Large intestine (tissue), 12 donors: ENCODE measurements at places on chromosomes 11 and 22. TPM values are rescaled to one million over a fixed set of nuclear protein-coding genes. Genes with fewer than 3 reads are reported as not detected.

F2 gene
- polyA plus RNA-seq: 0.28 TPM

ARFIP2 gene
- 68.0 TPM for polyA plus RNA-seq

SAA1 gene
- polyA plus RNA-seq: not detected

TEF gene
- polyA plus RNA-seq: 5.6 TPM

OR51E2 gene
- polyA plus RNA-seq: 0.34 TPM

C11orf52 gene
- polyA plus RNA-seq: 14.6 TPM

LRP5 gene
- polyA plus RNA-seq: 109 TPM

GAB2 gene
- polyA plus RNA-seq: 10.7 TPM

BTG4 gene
- polyA plus RNA-seq: not detected

ISX gene
- 74.1 TPM for polyA plus RNA-seq

RAB39A gene
- polyA plus RNA-seq: 2.2 TPM

HOATZ gene
- 0.01 TPM for polyA plus RNA-seq

SCGB1D2 gene
- polyA plus RNA-seq: 0.13 TPM

RIMBP3C gene
- 0.04 TPM for polyA plus RNA-seq

UBQLNL gene
- polyA plus RNA-seq: 0.70 TPM

CLP1 gene
- polyA plus RNA-seq: 13.8 TPM

NKAPD1 gene
- 27.7 TPM for polyA plus RNA-seq

SCN3B gene
- 9.5 TPM for polyA plus RNA-seq

OR8G1 gene
- polyA plus RNA-seq: not detected

ACTN3 gene
- 0.22 TPM for polyA plus RNA-seq

ANO9 gene
- 169 TPM for polyA plus RNA-seq

SCN4B gene
- 4.2 TPM for polyA plus RNA-seq

C11orf21 gene
- polyA plus RNA-seq: 22.7 TPM

GGTLC2 gene
- not detected for polyA plus RNA-seq

TSSC4 gene
- 28.0 TPM for polyA plus RNA-seq

SHISA8 gene
- polyA plus RNA-seq: 0.10 TPM

OR2D2 gene
- not detected for polyA plus RNA-seq

MRGPRE gene
- polyA plus RNA-seq: not detected
